Suppressor macrophage treated with lipopolysaccharide for 4 hours (primary cell): ENCODE measurements at places on chromosomes 7 and 10.

GRCh38 chr10:102342958-102343357 lies 52.5 kb upstream of the NFKB2 start:
- no peak for DNase-seq

DNA sequence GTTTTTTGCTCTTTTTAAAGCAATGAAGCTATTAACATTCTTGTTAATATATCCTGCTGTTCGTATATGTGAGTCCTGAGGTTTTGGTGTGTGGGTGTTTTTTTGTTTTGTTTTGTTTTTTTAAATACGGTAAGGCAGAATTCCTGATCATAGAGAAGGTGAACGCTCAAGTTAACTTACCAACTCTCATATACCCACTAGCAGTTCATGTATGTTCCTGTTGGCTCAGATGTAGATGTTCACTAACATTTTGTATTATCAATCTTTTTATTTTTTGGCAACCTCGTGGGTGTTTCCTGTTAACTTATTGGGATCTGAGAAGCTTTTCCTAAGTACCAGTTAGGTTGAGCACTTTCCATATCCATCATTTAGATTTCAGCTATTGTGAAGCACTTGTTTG lies 20.5 kb downstream of the TRIM24 start:
- no peak for DNase-seq

- no peak for DNase-seq
Observed at GRCh38 chr7:31020652-31021051, 31.5 kb upstream of the ADCYAP1R1 start.

DNA sequence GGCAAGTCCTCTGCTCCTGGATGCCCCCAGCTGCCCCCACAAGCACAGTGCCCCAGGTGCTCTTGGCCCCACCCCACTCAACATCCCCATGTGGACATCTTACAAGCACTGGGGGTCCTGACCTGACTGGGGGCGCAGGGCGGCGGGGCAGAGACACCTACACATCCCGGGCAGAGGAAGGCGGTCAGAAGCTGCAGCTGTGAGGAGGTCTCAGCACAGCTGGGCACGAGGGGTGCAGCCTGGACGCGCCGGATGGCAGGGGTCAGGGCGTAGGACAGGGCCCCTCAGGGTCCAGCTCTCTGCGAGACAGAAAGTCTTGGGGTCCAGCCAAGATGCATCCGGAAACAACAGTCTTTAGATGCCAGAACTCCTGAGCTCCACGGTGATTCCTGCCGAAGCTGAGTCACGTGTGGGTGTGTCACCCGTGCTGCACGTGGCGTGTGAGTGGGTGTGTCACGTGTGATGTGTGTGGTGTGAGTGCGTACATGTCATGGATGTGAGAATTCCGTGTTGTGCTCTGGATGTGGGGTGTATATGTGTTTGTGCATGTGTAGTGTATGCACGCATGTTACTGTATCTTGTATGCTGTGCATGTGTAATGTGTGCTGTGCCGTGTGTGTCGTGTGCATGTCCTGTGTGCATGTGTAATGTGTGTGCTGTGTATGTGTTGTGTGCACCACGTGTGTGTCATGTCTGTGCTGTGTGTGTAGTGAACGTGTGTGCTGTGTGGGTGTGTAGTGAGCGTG lies 5.1 kb downstream of the VENTX start:
- no peak for DNase-seq

- DNase-seq, result no peak
Observed at GRCh38 chr10:72461085-72461484, 106.4 kb upstream of the DNAJB12 start.

GRCh38 chr7:82964150-82964882 lies 198.4 kb downstream of the PCLO start:
- DNase-seq, result no peak

- no peak for DNase-seq
Observed at GRCh38 chr7:70539205-70539604, 592.7 kb upstream of the GALNT17 start.

GRCh38 chr7:38927751-38928150 lies 18.8 kb upstream of the VPS41 start:
- DNase-seq, result peak; percentile 56

DNA sequence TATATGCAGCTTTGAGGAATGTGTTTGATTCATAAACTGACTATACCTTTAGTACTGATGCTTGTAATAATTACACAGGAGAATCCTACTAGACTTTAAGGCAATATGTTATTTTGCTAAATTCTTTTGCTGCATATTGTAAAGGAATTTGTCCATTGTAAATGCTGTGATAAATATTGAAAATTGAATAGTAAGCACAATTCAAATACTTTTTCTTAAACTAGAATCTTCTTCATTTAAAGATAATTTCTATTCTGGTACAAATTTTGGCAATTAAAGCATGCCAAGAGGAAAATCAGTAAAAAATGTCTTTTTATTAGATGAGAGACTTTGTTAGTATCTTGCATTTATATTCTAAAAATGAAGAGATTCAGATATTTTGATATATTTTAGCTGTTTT lies 45.4 kb downstream of the SMNDC1 start:
- DNase-seq, result no peak

DNA sequence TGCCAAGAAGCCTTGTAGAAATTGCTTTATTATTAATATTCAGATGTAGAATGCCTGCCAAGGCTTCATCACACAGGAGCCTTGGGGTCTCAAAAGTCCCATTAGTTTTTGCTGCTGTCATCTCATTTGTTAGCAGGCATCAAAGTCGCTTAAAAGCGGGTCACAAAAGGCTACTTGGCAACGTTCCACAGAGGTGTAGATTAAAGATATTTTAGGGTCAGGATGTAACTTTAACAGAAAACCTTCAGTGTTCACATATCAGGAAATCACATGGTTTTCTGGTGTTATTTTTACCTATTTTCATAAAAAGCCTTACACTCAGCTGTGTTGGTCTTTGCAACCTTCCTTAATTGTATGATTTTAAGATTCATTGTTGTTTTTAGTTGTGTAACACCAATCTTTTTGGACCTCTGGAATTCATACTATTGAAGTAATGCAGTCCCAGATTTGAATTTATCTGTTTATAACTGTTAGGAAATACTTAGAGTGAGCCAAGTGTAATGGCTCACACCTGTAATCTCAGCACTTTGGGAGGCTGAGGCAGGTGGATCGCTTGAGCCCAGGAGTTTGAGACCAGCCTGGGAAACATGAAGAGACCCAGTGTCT lies 65.3 kb downstream of the TET1 start:
- DNase-seq, result no peak

GRCh38 chr7:95686109-95686508 lies 86.2 kb upstream of the DYNC1I1 start:
- peak; percentile 69 for DNase-seq

- DNase-seq, result peak; percentile 82
Observed at GRCh38 chr7:37663693-37664092, 19.9 kb upstream of the GPR141 start.

- no peak for DNase-seq
Observed at GRCh38 chr10:35626971-35627507, 15.1 kb downstream of the FZD8 start.

DNA sequence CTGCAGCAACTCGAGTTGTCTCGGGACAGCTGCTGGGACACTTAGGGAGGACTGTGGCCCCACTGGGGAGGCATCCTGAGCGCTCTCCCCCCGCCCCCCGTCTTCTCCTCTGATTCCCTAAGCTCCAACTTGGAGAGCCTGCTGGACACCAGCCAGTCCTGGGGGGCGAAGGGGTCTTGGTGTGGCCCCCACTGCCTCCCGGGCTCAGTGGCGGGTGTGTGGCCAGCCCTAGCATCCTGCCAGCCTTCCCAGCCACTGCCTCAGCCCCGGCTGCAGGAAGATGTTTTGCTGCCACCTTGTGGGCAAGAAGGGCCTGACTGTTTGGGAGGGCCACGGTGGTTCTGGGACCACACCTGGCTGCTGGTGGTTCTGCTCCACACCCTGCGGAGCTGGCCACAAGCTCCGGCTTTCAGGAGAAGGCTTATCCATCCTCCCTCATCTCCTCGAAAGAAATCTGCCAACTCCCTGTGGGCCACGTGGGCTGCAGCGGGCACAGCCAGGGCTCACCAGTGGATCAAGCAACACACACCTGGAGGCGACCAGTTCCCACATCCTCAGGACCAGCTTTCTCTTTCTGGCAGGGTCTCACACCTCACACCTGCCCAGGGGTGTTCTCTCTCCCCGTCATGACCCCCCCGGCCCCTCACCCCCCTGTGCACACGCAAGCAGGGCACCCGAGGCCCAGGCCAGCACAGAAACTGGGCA lies 24.8 kb downstream of the AGAP3 start:
- peak; percentile 83 for DNase-seq

DNA sequence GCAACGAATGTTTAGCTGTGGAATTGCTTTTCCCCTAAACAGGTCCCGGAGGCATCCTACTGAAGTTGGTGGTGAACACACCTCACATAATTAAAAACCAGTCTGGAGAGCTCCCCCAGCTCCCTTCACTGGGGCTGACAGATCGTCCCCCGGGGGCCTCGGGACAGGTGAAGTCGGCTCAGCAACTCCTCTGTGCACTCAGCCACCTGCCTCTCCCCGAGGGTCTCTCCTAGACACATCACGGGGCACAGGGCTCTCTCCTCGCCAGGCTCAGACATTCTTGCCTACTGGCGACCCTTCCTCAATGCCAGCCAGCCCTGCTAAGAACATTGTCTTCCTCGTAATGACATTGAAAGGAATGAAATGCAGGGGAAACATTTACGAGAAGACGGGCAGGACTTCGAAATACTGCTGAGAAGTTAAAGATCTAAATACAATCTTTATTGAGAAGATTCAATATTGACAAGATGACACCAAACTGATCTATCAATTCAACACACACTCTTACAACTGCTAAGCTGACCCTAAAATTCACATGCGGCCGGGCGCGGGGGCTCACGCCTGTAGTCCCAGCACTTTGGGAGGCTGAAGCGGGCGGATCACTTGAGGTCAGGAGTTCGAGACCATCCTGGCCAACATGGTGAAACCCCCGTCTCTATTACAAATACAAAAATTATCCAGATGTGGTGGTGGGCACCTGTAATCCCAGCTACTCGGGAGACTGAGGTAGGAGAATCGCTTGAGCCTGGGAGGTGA lies 88.1 kb upstream of the DNAAF5 start:
- DNase-seq, result no peak

DNA sequence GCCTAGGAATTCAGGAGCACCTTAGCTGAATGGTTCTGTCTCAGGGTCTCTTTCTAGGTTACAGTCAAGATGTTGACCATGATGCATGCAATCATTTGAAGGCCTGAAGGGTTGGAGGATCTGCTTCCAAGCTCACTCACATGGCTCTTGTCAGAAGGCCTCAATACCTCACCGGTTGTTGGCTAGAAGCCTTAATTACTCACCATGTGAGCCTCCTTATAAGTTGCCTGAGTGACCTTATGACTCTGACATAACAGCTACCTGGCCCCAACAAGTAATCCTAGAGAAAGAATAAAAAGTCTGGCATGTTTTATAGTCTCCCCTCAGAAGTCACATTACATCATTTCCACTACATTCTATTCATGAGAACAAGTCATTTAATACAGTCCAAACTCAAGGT lies 3.4 kb upstream of the C1GALT1 start:
- no peak for DNase-seq
